NCI-H2171 (cell line): ENCODE measurements at places on chromosomes 5 and 9.

DNA sequence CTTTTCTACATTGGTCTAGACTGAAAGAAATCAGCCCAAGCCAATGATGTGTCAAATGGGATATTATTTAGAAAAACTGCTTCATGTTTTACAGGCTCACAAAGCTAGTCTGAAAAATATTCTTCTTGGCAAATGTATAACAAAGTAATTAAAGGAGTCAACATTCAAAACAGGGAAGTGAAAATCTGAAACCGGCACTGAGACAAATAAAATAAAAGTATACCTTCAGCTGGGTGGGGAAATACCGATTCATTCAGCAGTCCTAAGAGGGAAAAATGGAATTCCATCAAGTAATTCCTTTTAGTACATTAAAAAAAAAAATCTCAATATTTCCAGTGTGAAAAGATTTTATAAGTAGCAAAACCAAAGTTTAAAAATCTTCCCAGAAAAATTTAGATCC lies 259.6 kb upstream of the SLC24A2 start:
- DNase-seq = no peak

DNA sequence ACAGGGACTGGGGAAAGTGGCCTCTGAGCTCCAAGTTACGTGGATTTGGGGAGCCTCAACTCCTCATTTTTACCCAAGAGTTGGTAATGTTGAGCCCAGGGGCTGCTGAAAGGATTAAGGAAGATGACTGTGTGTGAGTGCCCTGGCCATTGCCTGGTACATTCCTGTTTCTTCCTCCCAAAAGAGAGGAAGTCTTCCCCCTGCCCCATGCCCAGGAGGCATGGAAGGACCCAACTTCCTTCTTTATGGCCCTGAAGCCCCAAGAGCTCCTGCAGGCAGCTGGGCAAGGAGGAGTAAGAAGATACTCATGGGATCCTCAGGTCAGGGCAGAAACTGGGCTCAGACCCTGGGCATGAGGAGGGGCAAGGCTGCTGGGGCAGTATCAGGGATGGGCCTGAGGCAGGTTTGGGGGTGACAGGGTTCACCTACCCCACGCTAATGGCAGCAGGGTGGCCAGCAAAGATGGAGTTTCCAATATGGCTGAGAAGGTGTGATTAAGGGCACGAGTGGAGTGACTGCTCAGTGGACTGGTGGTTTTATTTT lies 118.3 kb upstream of the MVB12B start:
- no peak for DNase-seq

GRCh38 chr9:91978740-91979414 lies 28.8 kb upstream of the ROR2 start:
- DNase-seq = no peak

DNA sequence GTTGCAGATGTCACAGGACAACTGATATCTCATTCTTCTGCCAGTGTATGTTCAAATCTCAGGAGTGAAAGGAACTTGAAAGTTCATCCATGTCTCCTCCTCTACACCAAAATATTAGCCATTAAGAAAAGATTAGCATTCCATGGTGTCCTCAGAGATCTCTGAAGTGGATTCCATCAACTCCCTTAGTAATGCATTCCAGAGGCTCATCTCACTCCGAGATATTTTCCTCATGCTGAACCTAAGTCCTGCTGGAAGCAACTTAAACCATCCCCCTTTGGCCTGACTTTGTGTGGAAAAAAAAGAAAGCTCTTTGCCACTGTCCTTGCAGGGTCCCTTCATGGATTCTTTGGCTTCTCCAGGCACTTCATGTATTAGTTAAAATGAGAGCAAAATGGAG lies 155.7 kb upstream of the ZNF462 start:
- DNase-seq = no peak

GRCh38 chr9:84123648-84124406 lies 143.2 kb downstream of the RMI1 start:
- no peak for DNase-seq

- no peak for DNase-seq
Measured at GRCh38 chr9:18665947-18666346, 192.0 kb downstream of the ADAMTSL1 start.

DNA sequence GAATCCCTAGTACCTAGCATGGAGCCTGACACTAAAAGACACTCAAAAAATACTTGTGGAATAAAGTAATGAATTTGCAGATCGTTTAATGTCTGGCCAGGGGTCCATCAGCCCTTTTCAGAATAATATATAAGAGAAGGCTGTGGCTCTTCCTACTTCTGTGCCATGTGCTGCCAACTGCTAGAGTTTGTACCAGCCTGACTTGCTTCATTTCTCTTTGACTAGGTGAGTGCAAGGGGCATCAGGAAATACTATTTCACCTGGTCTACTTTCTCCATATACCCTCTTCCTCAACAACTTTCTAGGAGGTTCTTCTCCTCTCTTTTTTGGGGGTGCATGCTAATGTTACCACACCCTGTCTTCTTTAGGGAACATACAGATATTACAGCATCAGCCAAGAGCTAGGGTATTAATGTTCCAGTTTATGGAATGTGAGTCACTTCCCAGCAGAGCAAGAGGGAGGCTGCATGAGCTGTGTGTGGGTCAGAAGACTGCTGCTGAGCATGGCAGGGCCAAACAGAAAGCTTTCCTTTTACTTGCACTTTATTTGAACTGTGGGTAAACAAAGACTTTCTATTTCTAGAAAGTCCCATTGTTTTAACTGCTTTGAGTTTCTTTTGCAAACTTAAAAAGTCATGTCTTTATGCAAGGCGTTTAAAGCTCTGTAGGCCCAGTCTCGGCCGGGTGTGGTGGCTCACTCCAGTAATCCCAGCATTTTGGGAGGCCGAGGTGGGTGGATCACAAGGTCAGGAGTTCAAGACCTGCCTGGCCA lies 158.9 kb downstream of the ADAMTSL1 start:
- DNase-seq = no peak

DNA sequence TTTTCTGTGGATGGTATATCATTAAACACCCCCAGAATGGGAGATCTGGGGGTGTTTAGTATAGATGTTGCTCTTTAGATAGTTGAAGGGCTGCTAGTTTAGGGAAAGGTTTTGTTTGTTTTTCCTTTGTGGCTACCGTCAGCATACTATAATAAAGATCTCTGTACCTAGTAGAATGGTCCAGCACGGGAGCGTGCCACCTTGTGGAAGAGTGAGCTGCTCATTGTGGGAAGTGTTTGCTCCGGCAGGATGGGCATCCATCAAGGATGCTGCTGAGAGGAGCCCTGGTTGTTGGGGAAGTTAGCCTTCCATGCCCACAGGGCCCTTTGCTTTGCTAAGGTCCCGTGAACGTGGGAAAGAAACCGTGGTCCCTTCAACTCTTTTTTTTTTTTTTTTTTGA lies 113.1 kb downstream of the LIFR start:
- no peak for DNase-seq

DNA sequence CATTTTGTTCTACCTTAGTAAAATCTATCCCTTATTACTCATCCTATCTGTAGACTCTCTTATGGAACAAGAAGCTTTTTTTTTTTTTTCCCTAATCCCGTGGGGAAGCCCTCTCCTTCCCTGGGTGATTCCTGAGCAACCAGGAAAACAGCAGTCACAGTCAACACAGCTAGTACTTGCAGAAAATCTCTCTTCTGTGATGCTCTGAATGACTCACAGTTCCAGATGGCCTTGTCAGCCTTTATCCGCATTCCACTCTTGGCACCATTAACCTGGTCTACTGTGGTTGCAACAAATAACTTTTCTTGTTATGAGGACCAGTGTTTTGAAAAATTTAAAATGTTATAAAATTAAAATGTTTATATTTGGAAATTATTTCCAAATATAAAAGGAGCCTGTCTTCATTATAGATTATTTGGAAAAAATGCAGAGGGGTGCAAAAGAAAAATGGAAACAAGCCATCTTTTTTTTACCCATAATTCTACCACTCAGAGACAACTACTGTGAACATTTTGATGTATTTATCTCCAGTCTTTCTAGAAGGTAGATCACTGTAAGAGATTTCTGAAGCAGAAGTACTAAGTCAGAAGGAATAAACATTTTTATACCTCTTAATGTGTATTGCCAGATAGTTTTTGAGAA lies 486.7 kb downstream of the RAB3C start:
- no peak for DNase-seq

DNA sequence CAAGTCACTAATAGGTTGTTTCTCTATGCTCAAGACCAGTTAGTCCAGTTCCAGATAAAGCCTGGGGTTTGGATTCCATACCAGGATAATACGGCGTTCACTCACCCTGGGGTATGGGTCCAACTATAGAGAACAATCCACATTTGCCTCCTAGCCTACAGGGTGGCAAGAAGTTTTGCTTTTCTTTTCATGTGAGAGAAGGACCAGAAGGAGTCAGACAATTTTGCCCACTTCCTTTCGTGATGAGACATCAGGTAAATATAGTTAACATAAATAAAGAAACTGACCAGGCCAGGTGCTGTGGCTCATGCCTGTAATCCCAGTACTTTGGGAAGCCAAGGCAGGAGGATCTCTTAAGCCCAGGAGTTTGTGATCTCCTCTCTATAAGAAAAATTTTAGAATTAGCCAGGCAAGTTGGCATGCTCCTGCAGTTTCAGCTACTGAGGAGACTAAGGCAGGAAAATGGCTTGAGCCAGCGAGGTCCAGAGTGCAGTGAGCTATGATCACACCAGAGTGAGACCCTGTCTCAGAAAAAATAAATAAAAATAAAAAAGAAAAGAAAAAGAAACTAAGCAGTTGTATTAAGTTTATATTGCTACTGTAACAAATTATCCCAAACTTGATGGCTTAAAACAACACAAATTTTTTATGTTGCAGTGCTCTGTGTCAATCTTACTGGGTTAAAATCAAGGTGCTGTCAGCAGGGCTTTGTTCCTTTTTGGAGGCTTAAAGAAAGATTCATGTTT lies 7.5 kb upstream of the REEP5 start:
- DNase-seq = no peak

DNA sequence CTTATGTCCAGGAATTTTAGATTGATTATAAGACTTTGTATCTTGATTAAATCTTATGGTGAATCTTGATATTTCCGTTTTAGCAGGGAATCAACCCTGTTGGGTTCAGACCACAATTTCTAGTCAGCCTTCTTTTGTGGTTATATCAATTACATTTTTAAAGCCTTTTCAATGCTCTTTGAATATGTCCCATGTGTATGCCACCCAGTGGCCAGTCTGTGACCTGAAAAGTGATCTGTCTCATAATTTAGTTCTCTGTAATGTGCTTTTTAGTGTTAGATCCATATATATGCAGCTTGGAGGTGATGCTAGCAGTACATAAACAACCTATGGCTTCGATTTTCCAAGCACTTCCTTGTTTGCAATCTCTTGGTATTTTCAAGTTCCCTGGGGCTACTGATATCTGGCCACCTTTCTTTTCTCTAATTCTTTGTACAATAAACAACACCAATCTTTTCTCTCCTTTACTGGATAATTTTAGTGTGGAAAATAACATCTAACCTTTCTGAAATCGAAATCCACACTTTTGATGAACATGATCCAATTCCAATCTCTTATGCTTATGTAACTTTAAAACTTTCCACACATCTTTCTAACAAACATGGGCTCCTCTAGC lies 28.8 kb downstream of the PDE8B start:
- no peak for DNase-seq

GRCh38 chr9:136603901-136604814 lies 58.3 kb upstream of the NOTCH1 start:
- DNase-seq = no peak

GRCh38 chr9:122366074-122366660 lies 4.7 kb upstream of the PTGS1 start:
- DNase-seq = no peak

DNA sequence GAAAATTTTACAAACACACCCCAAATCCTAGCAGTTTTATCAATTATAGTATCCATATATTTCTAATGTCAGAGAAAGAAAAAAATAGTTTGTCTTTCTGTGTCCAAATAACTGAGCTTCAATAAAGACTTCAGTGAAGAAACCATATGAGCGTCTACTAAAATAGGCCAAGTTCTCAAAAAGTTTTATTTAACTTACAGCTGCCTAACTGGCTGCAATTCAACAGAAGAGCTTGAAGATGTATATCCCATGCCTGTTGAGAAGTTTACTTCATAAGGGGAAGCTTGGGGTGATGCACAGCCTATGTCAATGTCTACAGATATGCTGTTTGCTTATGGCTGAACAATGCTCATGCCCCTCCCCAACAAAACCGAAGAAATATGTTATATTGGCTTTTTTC lies 43.7 kb upstream of the ELOVL7 start:
- no peak for DNase-seq

DNA sequence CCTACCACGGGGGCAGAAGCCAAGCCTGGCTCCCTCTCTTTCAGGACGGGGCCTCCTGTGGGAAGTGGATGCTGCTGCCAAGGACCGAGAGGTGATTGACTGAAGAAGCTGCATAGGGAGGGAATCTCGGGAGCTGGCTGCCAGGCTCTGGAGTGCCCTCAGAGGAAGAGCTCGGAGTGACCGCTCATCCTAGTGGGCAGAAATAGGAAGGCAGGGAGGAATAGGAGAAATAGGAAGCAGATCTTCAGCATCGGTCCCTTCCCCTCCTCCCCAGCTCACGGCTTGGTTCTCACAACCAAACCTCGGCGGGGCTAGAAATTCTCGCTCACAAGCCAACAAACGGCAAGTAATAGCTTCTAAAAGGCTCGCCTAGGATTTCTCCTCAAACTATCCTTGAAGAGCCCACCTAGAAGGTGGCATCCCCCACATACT lies 159.9 kb upstream of the RAI14 start:
- DNase-seq = no peak

GRCh38 chr9:93205045-93205768 lies 21.3 kb downstream of the WNK2 start:
- no peak for DNase-seq

GRCh38 chr9:136648751-136649150 lies 14.0 kb upstream of the EGFL7 start:
- DNase-seq = no peak

GRCh38 chr5:151083081-151083676 lies 2.3 kb upstream of the TNIP1 start:
- no peak for DNase-seq

DNA sequence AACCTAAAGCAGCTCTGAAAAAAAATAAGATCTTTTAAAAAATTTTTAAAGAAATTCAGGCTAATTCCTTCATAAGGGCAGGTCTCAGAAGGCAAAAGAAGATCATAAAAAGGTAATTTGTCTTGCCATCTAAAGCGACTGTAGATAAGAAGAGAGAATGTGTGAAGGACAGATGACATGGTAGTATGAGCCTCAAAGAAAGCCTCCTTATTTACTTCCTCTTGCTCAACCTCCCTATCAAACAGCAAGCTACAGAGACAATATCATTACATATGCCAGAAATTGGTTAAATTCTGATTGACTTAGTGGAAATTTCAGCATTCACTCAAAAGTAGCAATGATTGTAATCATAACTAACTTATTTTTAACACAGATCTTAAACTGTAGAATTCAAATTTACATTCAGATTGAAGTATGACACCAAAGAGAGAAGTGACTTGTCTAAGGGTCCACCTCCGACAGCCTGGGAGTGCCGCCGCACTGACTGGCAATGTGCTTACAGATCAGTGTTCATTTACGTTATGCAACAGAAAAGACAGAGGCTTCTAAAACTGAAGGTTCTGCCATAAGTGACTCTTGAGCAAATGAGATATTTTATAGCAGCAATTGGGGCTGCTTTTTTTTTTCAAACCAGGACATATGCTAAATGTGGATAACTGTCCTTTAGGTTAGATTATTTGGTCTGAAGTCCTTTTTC lies 132.0 kb downstream of the CEMIP2 start:
- DNase-seq = no peak

GRCh38 chr5:93359960-93360305 lies 221.1 kb downstream of the NR2F1-AS1 start:
- no peak for DNase-seq
